Smooth muscle cell of the pulmonary artery (primary cell): ENCODE measurements at places on chromosomes 2 and 18. TPM values are rescaled to one million over a fixed set of nuclear protein-coding genes. Genes with fewer than 3 reads are reported as not detected.

The CFAP65 gene
- total RNA-seq: 0.03 TPM in 1 of 2 replicates, not detected in the other

The HAUS1 gene
- total RNA-seq: 9.0 and 16.9 TPM in 2 replicates

The SLC40A1 gene
- total RNA-seq: 27.0 and 53.8 TPM in 2 replicates

The SLC19A3 gene
- total RNA-seq: 0.36 and 0.78 TPM in 2 replicates

The TMEM163 gene
- 0.13 and 0.76 TPM in 2 replicates for total RNA-seq

The CCDC141 gene
- total RNA-seq: 0.53 and 0.78 TPM in 2 replicates

The INPP5D gene
- 0.59 and 0.65 TPM in 2 replicates for total RNA-seq

The DSEL gene
- total RNA-seq: 53.5 and 78.1 TPM in 2 replicates

The SNORC gene
- total RNA-seq: 0.65 and 1.6 TPM in 2 replicates

The REG3G gene
- total RNA-seq: not detected in 2 replicates

The CLIP4 gene
- total RNA-seq: 42.6 and 66.8 TPM in 2 replicates

The CAPN14 gene
- total RNA-seq: 0.23 and 0.26 TPM in 2 replicates

The AGXT gene
- not detected in 2 replicates for total RNA-seq

The ECEL1 gene
- 0.52 TPM in 1 of 2 replicates, not detected in the other for total RNA-seq

The TXNDC2 gene
- not detected in 2 replicates for total RNA-seq

The ANKRD62 gene
- not detected in 2 replicates for total RNA-seq

The SH3BP4 gene
- total RNA-seq: 35.6 and 44.9 TPM in 2 replicates

The DSG1 gene
- total RNA-seq: not detected in 2 replicates

The AKAIN1 gene
- not detected in 2 replicates for total RNA-seq

The PLA2R1 gene
- 23.3 and 33.7 TPM in 2 replicates for total RNA-seq

The CDCA7 gene
- 0.83 and 2.3 TPM in 2 replicates for total RNA-seq

The IMPA2 gene
- total RNA-seq: 3.1 and 4.1 TPM in 2 replicates

The WNT10A gene
- not detected in 2 replicates for total RNA-seq

The SMYD1 gene
- total RNA-seq: not detected in 2 replicates
